ENCODE measurements at places on chromosomes 4 and X. TPM values are rescaled to one million over a fixed set of nuclear protein-coding genes. Genes with fewer than 3 reads are reported as not detected.

CFP gene
- 0.18 TPM for total RNA-seq

RNF150 gene
- total RNA-seq: 0.54 TPM

TLR10 gene
- total RNA-seq: not detected

FRAS1 gene
- total RNA-seq: 10.0 TPM

ITM2A gene
- 89.3 TPM for total RNA-seq

SMIM31 gene
- not detected for total RNA-seq

POU3F4 gene
- total RNA-seq: not detected

SHROOM4 gene
- 3.6 TPM for total RNA-seq

FOXR2 gene
- total RNA-seq: not detected
